ENCODE measurements at places on chromosomes 4 and X. TPM values are rescaled to one million over a fixed set of nuclear protein-coding genes. Genes with fewer than 3 reads are reported as not detected.
A peak's percentile ranks its signal among the peaks of the same experiment; 100 is the strongest.

DNA sequence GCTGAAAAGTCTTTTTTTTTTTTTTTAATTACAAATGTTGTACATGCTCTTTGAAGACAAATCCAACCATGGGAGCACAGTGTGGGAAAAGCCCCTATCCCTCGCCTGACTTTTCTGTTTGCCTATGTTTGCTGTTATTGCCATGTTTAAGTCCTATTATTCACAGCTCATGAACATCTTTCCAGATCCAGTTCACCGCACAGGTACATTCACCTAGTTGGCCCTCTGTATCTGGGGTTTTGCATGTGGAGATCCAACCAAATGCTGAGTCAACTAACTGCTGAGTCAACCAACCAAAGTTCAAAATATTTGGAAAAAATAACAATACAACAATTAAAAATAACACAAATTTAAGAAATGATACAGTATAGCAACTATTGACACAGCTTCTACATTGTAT is 100.1 kb upstream of the CLNK start:
- H3K27me3 ChIP-seq: no peaks in the 10 kb centered on the region
- DNase-seq: no peak
- H3K4me3 ChIP-seq: no peak overlapping the region
- no peaks in the 10 kb centered on the region for H3K36me3 ChIP-seq

- H3K4me1 ChIP-seq: no peaks in the 10 kb centered on the region
- no peak overlapping the region for H3K4me3 ChIP-seq
- no peak overlapping the region for H3K27ac ChIP-seq
- H3K27me3 ChIP-seq: no peaks in the 10 kb centered on the region
- no peaks in the 10 kb centered on the region for H3K36me3 ChIP-seq
Observed at GRCh38 chr4:106160560-106160959, 155.4 kb downstream of the TBCK start.

DNA sequence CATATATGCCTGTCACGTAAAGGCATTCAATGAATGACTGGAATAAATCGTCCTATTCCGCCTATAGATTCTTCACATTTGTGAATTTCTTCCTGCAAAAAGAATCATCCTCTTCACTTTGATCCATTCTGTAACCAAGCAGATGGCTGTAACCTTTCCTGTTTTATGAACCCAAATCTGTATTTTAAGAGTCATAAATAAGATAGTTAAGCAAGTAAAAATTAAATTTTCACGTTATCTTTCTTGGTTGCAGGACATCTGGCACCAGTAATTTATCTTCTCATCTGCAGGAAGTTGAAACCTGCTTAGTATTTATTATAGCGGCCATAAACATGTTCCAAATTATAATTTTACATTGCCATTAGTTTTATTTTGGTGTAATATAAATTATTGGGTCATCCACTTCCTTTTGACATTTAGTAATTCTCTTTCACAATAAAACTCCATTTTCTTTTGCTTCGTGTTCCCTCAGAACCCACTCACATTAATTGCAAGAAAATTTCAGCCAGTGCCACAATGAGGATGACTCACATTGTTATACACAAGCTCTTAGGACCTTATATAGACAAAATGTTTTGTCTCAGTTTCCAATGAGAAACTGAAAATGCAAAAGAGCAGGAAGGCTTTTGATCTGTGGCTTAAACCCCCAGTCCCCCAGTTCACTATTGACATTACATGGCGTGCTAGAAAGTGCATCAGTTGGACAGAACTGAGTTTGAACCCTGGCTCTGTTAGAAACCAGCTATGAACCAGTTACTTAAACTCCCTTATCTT is 51.1 kb downstream of the TMEM156 start:
- H3K27me3 ChIP-seq: no peaks in the 10 kb centered on the region
- H3K4me3 ChIP-seq: 0 out of 2 replicates have a peak overlapping the region, but pooled peaks have one; percentile 12
- peaks cover 50% of the 10 kb centered on the region for H3K4me1 ChIP-seq
- no peaks in the 10 kb centered on the region for H3K36me3 ChIP-seq
- H3K27ac ChIP-seq: peak overlapping the region; percentile 49
- DNase-seq: peak; percentile 84

APLN gene
- polyA plus RNA-seq: 1.1 TPM

GRCh38 chrX:2391869-2392606 is 108.7 kb downstream of the DHRSX start:
- H3K4me3 ChIP-seq: no peak overlapping the region
- H3K27me3 ChIP-seq: no peaks in the 10 kb centered on the region
- H3K36me3 ChIP-seq: no peaks in the 10 kb centered on the region
- no peaks in the 10 kb centered on the region for H3K4me1 ChIP-seq
- no peak overlapping the region for H3K27ac ChIP-seq

DNA sequence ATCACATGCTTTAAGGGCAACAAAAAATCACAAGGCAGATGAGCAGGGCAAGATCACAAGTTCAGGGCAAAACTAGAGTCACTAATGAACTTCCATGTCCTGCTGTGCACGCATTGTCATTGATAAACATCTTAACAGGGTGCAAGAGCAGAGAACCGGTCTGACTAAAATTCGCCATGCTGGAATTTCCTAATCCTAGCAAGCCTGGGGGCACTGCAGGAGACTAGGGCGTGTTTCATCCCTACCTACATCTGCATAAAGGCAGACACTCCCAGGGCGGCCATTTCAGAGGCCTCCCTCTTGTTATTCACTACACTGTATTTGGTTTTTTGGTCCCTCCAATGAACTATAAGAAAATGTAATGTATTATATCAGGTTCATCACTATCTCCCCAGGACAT is 203.6 kb downstream of the ARHGEF9 start:
- H3K27ac ChIP-seq: no peak overlapping the region
- no peak for DNase-seq
- H3K27me3 ChIP-seq: no peaks in the 10 kb centered on the region
- H3K36me3 ChIP-seq: no peaks in the 10 kb centered on the region
- no peak overlapping the region for H3K4me3 ChIP-seq

ABRAXAS1 gene
- 5.8 TPM for polyA plus RNA-seq

GRCh38 chr4:112003231-112003907 is 141.9 kb upstream of the FAM241A start:
- no peak overlapping the region for H3K4me3 ChIP-seq
- H3K4me1 ChIP-seq: no peaks in the 10 kb centered on the region
- H3K36me3 ChIP-seq: no peaks in the 10 kb centered on the region
- no peak for DNase-seq
- H3K27ac ChIP-seq: no peak overlapping the region

AREG gene
- 0.56 TPM for polyA plus RNA-seq

- H3K4me1 ChIP-seq: peaks cover 78% of the 10 kb centered on the region
- H3K27me3 ChIP-seq: no peaks in the 10 kb centered on the region
- no peaks in the 10 kb centered on the region for H3K36me3 ChIP-seq
- peak overlapping the region; percentile 76 for H3K27ac ChIP-seq
Observed at GRCh38 chr4:183142571-183143550, 43.8 kb downstream of the WWC2 start.

DNA sequence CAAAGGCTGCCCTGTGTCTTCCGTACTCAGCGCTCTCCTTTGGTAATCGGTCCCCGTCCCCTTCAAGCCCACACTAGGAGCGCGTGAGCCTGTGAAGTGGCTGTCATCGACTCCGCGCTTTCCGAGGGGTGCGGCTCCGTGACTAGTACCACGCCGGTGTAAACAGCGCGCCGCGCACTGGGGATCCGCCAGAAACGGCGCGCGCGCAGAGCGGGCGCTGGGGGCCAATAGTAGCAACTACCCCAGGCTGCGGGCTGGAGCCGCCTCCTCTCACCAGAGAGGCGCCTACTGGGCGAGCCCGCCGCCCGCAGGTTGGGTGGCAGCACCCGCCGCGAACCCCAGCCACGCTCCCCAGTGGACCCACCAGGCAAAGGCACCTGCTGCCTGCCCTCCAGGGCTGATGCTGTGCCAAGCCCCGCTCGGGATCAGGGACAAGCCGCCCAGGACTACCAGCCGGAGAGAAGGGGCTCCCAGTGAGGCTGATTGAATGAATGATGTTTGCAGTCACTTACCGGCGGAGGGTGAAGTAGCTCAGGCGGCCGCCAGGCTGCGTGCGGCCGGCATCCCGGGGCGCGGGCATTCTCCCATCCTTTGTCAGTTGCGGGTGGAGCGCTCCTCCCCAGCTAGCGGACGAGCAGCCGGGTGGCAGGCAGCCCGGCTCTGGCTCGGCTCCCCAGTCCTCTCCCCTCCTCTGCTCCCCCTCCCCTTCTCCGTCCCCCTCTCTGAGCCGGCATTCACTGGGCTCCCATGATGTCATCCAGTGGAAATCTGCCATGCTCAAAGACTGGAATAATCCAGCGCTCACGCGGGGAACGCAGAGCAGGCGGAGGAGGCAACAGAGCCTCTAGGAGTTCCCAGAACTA is 370.3 kb upstream of the SMIM31 start:
- no peak overlapping the region for H3K27ac ChIP-seq
- DNase-seq: peak; percentile 6
- H3K4me1 ChIP-seq: no peaks in the 10 kb centered on the region
- peaks cover 11% of the 10 kb centered on the region for H3K27me3 ChIP-seq
- H3K36me3 ChIP-seq: no peaks in the 10 kb centered on the region
